ENCODE measurements at places on chromosomes 4 and X. TPM values are rescaled to one million over a fixed set of nuclear protein-coding genes. Genes with fewer than 3 reads are reported as not detected.

GRCh38 chrX:11751261-11751660 lies 6.8 kb upstream of the MSL3 start:
- H3K27me3 ChIP-seq = no peaks in the 10 kb centered on the region
- no peaks in the 10 kb centered on the region for H3K4me1 ChIP-seq
- H3K36me3 ChIP-seq = no peaks in the 10 kb centered on the region
- H3K27ac ChIP-seq = no peak overlapping the region

- no peaks in the 10 kb centered on the region for H3K27me3 ChIP-seq
- H3K4me3 ChIP-seq = no peak overlapping the region
- H3K36me3 ChIP-seq = no peaks in the 10 kb centered on the region
Observed at GRCh38 chr4:56182356-56182755, 204.9 kb downstream of the AASDH start.

DNA sequence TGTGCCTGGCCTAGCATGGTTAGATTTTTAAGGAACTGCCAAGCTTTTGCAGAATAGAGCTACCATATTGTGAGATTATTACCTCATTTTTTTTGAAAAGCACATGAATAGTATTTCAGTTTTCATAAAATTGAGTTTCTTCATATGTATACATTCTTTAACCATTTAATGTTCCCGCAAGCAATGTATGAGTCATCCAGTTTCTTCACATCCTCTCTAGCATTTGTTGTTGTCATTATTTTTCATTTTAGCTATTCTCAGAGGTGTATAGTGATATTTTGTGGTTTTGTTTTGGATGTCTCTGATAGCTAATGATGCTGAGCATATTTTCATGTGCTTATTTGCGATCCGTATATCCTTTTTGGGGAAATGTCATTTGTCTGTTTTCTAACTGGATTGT lies 74.9 kb downstream of the GLUD2 start:
- H3K27me3 ChIP-seq = no peaks in the 10 kb centered on the region
- no peak for DNase-seq
- no peak overlapping the region for H3K27ac ChIP-seq
- no peaks in the 10 kb centered on the region for H3K4me1 ChIP-seq
- no peaks in the 10 kb centered on the region for H3K36me3 ChIP-seq

- no peak overlapping the region for H3K4me3 ChIP-seq
- no peaks in the 10 kb centered on the region for H3K36me3 ChIP-seq
- no peak overlapping the region for H3K27ac ChIP-seq
Observed at GRCh38 chr4:183348136-183348535, 25.9 kb upstream of the CLDN24 start.

GRCh38 chr4:26238426-26238777 lies 82.4 kb upstream of the RBPJ start:
- no peak for DNase-seq
- H3K27ac ChIP-seq = peak overlapping the region; percentile 39
- H3K36me3 ChIP-seq = no peaks in the 10 kb centered on the region
- peaks cover 36% of the 10 kb centered on the region for H3K4me1 ChIP-seq
- no peaks in the 10 kb centered on the region for H3K27me3 ChIP-seq

GRCh38 chr4:37821953-37822605 lies 4.4 kb upstream of the PGM2 start:
- H3K36me3 ChIP-seq = no peaks in the 10 kb centered on the region
- H3K27ac ChIP-seq = no peak overlapping the region
- H3K4me3 ChIP-seq = no peak overlapping the region
- peaks cover 10% of the 10 kb centered on the region for H3K4me1 ChIP-seq
- H3K27me3 ChIP-seq = no peaks in the 10 kb centered on the region

GRCh38 chrX:132231587-132231986 lies 12.3 kb upstream of the RAP2C start:
- no peaks in the 10 kb centered on the region for H3K27me3 ChIP-seq
- H3K4me3 ChIP-seq = no peak overlapping the region
- no peaks in the 10 kb centered on the region for H3K36me3 ChIP-seq
- no peak for DNase-seq
- H3K27ac ChIP-seq = no peak overlapping the region

GRCh38 chr4:119593698-119594097 lies 34.9 kb downstream of the PDE5A start:
- peaks cover 12% of the 10 kb centered on the region for H3K36me3 ChIP-seq
- DNase-seq = no peak
- H3K4me3 ChIP-seq = no peak overlapping the region
- H3K27me3 ChIP-seq = no peaks in the 10 kb centered on the region
- H3K4me1 ChIP-seq = peaks cover 70% of the 10 kb centered on the region

DNA sequence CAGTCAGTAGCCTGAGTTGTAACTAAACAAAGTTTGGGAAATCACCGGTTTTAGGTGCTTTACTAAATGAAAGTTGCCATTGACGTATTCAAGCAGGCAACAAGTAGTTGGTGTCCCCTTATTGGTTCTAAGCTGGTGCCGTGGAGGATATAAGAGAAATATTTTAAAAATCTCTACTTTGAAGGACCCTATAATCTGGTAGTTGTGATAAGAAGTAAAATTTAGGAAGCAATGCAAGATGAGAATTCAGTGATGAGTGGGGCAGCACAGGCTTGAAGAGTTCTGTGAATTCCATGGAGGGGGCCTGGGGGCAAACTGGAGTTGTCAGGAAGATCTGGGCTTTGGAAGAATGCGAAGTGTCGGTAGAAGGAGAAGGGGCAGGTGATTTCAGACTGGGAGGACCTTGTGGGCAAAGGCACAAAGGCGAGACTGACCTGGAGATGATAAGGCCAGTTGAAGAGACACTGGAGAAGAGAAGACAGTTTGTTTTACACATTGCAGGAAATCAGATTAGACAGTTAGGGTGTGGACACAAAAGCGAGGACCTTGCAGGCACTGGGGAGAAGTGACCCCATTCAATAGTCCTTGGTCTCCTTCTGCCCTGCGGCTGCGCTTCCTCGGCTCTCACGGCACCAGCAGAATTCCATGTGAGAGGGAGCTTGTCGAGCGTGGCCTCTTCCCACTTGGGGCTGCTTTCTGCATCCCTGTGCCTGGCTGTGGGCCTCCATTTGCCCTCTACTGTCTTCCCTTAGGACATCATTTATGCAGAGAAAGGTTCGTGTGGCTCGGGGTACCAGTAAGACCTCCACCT lies 1.3 kb downstream of the RHOH start:
- H3K4me1 ChIP-seq = no peaks in the 10 kb centered on the region
- DNase-seq = no peak
- no peak overlapping the region for H3K4me3 ChIP-seq
- H3K27me3 ChIP-seq = no peaks in the 10 kb centered on the region

DNA sequence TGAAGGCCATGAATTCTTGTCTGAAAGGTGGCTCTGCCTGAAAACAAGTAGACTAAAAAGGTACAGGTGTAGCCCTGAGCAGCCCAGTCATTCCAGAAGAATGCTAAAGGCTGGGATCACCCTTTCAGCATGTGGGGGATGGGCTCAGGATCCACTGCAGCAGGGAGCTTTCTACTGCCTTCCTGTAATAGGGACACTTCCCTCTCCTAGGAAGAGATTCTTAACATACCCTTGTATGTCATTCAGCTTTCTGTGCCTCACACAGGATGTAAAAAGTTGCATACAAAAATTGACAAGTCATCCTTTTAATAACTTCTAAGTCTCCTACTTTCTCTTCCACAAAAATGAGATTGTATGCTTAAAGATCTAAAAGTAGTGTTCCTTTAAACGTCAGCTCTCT lies 123.3 kb downstream of the ZNF518B start:
- DNase-seq = no peak
- H3K4me3 ChIP-seq = no peak overlapping the region
- no peak overlapping the region for H3K27ac ChIP-seq
- H3K4me1 ChIP-seq = no peaks in the 10 kb centered on the region
- H3K27me3 ChIP-seq = no peaks in the 10 kb centered on the region
- H3K36me3 ChIP-seq = no peaks in the 10 kb centered on the region

GRCh38 chrX:44223150-44223549 lies 120.3 kb downstream of the EFHC2 start:
- no peak overlapping the region for H3K4me3 ChIP-seq
- H3K27me3 ChIP-seq = no peaks in the 10 kb centered on the region
- DNase-seq = no peak
- H3K4me1 ChIP-seq = no peaks in the 10 kb centered on the region
- H3K27ac ChIP-seq = no peak overlapping the region

- no peaks in the 10 kb centered on the region for H3K27me3 ChIP-seq
- H3K4me3 ChIP-seq = no peak overlapping the region
- no peak overlapping the region for H3K27ac ChIP-seq
- no peaks in the 10 kb centered on the region for H3K36me3 ChIP-seq
- H3K4me1 ChIP-seq = no peaks in the 10 kb centered on the region
Observed at GRCh38 chr4:95129031-95129430, 371.3 kb downstream of the BMPR1B start.

- no peak overlapping the region for H3K4me3 ChIP-seq
- no peaks in the 10 kb centered on the region for H3K4me1 ChIP-seq
- no peak overlapping the region for H3K27ac ChIP-seq
- no peak for DNase-seq
- H3K36me3 ChIP-seq = no peaks in the 10 kb centered on the region
Observed at GRCh38 chrX:85503258-85504158, 124.0 kb upstream of the POF1B start.

- peaks cover 6% of the 10 kb centered on the region for H3K4me1 ChIP-seq
- peak overlapping the region; percentile 79 for H3K27ac ChIP-seq
- H3K36me3 ChIP-seq = no peaks in the 10 kb centered on the region
- peak; percentile 68 for DNase-seq
- no peaks in the 10 kb centered on the region for H3K27me3 ChIP-seq
Observed at GRCh38 chr4:74098427-74098994, 484 bp downstream of the CXCL2 start.

- no peaks in the 10 kb centered on the region for H3K4me1 ChIP-seq
- no peak for DNase-seq
- no peak overlapping the region for H3K4me3 ChIP-seq
- H3K27me3 ChIP-seq = no peaks in the 10 kb centered on the region
Observed at GRCh38 chrX:150352581-150352980, 10.5 kb upstream of the MAMLD1 start.

GRCh38 chr4:100984901-100985300 lies 362.4 kb downstream of the PPP3CA start:
- DNase-seq = no peak
- H3K36me3 ChIP-seq = no peaks in the 10 kb centered on the region
- H3K4me1 ChIP-seq = no peaks in the 10 kb centered on the region
- no peaks in the 10 kb centered on the region for H3K27me3 ChIP-seq

DNA sequence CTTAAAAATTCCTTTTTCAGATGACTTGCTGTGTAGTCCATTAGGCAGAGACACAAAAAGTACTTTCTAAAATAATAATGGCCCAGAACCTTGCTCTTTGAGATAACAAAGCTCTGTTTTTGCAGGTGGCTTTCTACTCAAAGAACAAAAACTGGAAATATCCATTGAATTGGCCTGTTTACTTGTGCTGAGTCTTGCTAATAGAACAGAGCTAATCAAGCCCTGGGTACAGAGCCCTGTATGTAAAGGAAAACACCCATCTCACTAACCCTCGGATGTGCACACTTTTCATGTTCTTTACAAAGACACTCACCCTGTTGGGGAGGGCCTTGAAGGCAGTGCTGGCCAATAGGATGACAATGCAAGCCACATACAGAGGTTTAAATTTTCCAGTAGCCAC lies 27.0 kb upstream of the LNX1 start:
- no peaks in the 10 kb centered on the region for H3K4me1 ChIP-seq
- H3K27me3 ChIP-seq = no peaks in the 10 kb centered on the region
- no peak overlapping the region for H3K4me3 ChIP-seq
- no peaks in the 10 kb centered on the region for H3K36me3 ChIP-seq
- no peak for DNase-seq

DNA sequence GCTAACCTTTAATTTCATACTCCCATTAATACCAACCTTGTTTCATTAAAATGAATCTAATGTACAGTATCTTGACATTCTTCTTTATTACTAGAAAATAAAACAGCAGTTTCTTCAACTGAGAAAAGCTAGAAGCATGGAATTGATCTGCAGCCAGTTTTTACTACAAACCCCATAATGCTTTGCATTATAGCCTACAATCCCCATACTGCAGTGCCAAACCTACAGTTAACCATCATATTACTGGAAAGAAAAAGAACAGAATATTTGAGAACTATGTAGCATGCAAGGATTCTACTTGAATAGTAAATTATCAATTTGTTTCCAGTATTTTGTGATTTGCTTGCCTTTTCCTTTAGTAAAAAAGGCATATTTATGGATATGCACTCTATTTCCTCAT lies 3.2 kb upstream of the IL1RAPL1 start:
- H3K27me3 ChIP-seq = no peaks in the 10 kb centered on the region
- H3K36me3 ChIP-seq = no peaks in the 10 kb centered on the region
- no peaks in the 10 kb centered on the region for H3K4me1 ChIP-seq

DNA sequence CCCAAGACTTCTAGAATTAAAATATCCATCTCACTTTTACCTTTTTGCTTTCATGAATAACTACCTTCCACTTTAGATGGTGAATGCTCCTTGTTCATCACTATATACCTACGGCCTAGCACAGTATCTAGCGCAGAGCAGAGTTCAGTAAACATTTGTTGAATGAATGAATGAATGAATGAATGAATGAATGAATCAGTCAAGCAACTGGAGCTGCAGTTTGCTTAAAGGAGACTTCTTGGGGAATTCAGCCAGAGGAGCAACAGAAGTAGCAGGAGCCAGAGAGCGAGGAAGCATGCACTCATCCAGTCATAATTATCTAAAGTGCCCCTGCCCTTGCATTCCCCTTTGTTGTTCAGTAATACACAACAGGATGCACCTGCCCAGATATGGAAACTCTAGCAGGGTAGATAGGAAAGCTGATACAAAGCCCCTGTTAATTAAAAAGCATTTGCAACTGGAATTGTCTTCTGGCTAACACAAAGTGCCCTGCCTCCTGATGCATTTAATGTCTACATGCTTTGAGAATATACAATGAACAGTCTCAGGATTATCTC lies 103.0 kb upstream of the MBNL3 start:
- no peak for DNase-seq
- H3K27me3 ChIP-seq = no peaks in the 10 kb centered on the region
- no peak overlapping the region for H3K4me3 ChIP-seq
- H3K36me3 ChIP-seq = no peaks in the 10 kb centered on the region
- H3K27ac ChIP-seq = no peak overlapping the region

DNA sequence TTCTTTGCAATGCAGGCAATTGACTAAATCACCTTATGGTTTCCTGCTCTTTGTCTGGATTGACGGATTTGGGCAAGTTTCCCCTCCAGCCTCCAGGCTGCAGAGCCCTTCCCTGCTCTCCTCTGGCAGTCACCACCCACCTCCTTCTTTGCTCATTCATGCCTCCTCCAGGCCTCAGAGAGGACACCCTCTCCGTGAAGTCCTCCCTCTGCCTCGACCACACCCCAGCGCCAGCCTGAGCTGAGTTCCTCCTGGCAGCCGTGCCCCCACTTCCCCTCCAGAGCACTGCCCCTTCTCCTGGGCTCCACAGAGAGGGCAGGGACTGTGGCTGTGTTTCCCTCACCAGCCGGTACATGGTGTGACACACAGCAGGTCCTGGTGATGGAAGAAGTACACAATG lies 53.7 kb downstream of the DCTD start:
- H3K27me3 ChIP-seq = no peaks in the 10 kb centered on the region
- no peak for DNase-seq
- H3K4me1 ChIP-seq = no peaks in the 10 kb centered on the region
- no peaks in the 10 kb centered on the region for H3K36me3 ChIP-seq
- no peak overlapping the region for H3K27ac ChIP-seq

- H3K27me3 ChIP-seq = no peaks in the 10 kb centered on the region
- no peak overlapping the region for H3K4me3 ChIP-seq
Observed at GRCh38 chr4:25672756-25673155, 17.1 kb downstream of the SLC34A2 start.

The ASB12 gene
- total RNA-seq = not detected

The ZNF711 gene
- total RNA-seq = 3.6 TPM

The GPR78 gene
- total RNA-seq = 0.28 TPM

The AR gene
- total RNA-seq = 7.8 TPM

The SCRG1 gene
- 2.6 TPM for total RNA-seq

The TAPT1 gene
- total RNA-seq = 29.4 TPM

The TFE3 gene
- 69.8 TPM for total RNA-seq
